NAMALWA (cell line): ENCODE measurements at places on chromosomes 2 and 18.
A peak's percentile ranks its signal among the peaks of the same experiment; 100 is the strongest.

- no peak for DNase-seq
Measured at GRCh38 chr2:102506743-102507142, 33.7 kb downstream of the SLC9A4 start.

DNA sequence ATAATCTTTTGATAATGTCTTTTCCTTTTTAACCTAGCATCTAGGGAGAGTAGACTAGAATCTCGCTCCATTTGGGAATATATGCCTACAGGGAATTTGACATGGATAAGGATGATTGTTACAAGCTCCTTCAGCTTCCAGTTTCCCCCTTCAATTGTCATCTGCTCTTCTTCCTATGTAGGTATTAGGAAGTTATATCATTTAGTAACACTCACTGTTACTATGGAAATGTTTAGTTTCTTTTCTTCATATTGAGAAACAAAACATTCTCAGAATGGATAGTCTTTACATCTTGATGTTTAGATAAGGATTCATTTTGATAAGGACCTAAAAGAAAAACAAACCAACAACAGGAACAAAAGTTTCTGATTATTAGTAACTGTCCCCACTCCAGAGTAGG, 127.6 kb downstream of the PHLPP1 start:
- DNase-seq, result no peak

DNA sequence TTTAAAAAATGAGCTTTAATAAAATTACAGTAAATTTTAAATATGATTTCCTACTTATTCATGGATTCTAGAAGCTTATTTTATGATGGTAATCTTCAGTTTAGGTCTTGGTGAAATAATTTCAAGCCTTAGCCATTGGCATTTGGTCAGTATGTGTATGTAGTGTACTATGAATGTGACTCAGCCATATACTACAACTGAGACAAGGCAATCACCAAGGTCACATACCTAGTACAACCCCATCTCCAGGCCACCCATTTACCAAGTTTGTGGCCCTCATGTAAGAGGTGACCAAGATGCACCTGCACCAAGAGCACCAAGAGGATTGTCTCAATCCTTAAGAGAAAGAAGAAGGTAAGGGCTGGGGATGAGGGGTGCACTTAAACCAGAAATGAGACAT, 54.8 kb upstream of the FRZB start:
- no peak for DNase-seq

- DNase-seq, result no peak
Measured at GRCh38 chr18:34921811-34922385, 119.3 kb upstream of the MAPRE2 start.

GRCh38 chr2:10078704-10079265, 1.4 kb downstream of the CYS1 start:
- no peak for DNase-seq

DNA sequence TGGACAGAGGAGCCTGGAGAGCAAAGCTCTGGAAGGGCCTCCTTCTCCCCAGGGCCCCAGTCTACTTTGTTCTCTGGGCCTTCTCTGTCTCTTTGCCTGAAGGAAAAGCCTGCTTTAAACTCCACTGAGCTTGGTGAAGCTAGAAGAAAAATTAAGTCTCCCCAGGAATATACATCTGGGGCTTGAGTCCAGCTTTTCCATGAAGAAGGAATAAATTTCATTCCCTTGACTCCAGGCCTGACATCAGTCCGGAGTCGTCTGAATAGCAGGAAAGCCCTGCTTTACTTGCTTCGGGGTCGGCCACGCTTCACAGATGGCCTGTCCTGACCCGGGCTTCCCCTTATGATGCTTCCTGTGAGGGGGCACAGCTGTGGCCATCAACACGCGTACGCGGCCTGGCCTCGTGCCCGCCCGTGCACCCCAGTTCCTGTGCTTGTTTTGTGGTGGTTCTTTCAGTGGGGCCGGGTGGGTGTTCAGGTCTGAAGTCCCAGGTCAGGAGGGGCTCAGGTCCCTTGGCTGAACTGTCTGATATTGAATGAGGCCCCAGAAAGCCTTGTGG, 73.6 kb downstream of the ACOXL start:
- DNase-seq, result peak; percentile 32
